ENCODE measurements at places on chromosomes 4 and X.

DNA sequence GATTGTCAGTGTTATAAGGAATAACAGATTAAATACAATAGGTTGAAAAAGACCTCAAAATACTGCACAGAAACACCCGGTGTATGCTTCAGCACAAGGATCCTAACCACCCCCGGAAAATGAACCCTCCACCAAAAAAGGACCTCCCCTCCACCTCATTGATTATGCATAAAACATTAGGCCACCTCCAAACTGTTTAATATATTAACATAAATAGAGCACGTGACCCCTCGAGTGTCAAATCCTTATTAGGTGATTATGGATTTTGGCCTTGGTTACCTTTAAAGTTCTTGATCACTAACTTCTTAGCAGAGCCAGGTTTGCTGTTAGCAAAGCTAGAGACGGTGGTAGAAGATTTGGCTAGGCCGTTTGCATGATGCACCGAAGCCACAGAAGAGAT lies 958 bp downstream of the CUL4B start:
- no peak for DNase-seq

DNA sequence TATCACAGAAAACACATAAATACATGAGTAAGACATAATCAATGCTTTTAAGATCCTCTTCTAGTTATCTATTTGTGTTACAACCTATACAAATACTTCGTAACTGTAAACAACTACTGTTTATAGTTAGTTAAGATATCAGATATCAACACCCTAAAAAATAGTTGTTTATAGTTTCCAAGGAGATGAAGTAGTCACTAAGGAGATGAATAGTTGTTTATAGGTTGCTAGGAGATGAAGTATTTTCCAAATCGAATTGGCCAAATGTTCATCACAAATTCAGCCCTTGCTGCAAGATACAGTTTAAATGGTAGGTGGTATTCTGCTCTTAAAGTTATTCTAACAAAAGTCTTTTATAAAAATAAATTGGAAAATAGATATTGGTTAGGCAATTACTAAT lies 618.2 kb upstream of the PCDH10 start:
- DNase-seq, result no peak

- DNase-seq, result no peak
Observed at GRCh38 chrX:120697053-120697452, 67.2 kb upstream of the C1GALT1C1 start.

- DNase-seq, result no peak
Observed at GRCh38 chr4:57184378-57185029, 74.3 kb upstream of the IGFBP7 start.

DNA sequence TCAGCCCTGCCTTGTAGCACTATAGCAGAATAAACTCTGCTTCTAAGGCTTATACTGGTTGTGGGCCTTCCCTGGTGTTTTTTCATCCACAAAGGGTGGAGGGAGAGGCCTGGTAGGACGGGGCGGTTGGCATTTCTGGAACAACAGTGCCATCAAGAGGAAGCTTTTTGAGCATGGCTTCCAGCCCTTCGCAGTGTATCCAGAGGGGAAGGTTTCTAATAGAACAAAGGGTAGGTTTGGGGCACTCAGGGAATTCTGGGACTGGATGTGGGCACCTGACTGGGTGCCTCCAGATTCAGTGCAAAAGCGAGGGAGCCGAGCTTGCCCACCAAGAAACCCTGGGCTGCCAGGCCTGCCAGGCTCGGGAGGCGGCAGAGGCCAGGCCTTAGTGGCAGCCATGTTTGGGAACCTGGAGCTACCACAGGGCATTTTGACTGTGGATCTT lies 229.6 kb upstream of the AGTR2 start:
- no peak for DNase-seq

DNA sequence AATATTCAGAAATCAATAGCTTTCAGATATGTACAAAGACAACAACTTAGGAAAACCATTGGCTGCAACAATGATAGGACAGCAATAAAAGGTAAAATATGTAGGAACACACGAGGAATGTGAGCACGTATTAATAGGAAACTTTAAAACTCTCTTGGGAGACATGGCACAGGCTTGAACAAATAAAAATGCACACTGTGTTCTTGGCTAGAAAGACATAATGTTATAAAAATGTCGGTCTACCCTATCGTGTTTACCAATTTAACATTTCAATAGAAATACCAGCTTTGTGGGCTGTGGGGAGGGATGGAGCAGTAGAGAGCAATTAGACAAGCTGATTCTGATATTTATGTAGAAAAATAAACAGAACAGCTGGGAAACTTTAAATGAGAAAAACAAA lies 69.0 kb upstream of the FAM9B start:
- DNase-seq, result no peak

DNA sequence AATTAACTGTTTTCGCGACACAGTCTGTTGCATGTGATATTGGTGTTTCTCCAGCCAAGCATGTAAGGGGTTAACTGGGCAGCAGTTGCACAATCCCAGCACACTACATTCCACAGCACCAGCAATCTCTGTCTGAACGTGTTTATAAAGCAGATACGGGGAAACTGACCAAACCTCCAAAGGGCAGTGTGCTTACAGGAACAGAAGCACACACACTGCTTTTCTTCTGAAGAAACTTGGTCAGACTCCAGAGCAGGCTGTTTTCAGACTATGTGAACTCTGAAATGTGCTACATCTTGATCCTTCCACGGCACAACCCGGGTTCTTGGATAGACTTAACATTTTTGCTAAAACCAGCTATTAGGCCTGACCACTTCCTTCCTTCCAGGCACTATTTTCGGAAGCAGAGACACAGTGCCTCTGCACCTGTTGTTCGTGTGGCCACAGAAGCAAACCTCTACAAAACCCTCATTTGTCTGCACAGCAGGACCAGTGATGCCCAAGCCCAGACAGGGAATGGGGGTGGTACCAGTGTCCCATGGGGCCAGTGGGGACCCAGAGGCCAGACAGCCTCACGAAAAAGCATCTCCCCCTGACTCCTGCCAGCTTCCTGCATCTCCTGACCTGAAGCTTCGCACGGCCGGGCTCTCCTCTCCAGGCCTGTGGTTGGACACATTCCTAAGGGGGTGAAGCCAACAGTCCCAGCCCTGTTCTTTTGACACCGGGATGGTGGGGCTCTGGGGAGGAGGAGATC lies 90.1 kb downstream of the IRF2 start:
- no peak for DNase-seq
